A549 (cell line): ENCODE measurements at places on chromosomes 6 and 20. TPM values are rescaled to one million over a fixed set of nuclear protein-coding genes. Genes with fewer than 3 reads are reported as not detected.
A peak's percentile ranks its signal among the peaks of the same experiment; 100 is the strongest.

The C6orf132 gene
- polyA plus RNA-seq = 0.58 to 1.1 TPM (median 0.96 TPM) in 3 replicates

The HIVEP2 gene
- polyA plus RNA-seq = 1.8 to 2.3 TPM (median 2.2 TPM) in 3 replicates

The PTPRA gene
- 26.5 to 29.8 TPM (median 29.2 TPM) in 3 replicates for polyA plus RNA-seq

The LTB gene
- polyA plus RNA-seq = 0.14 to 0.57 TPM (median 0.33 TPM) in 3 replicates

The SAPCD1 gene
- 5.8 to 7.5 TPM (median 7.1 TPM) in 3 replicates for polyA plus RNA-seq

The MROH8 gene
- polyA plus RNA-seq = 1.3 to 1.8 TPM (median 1.4 TPM) in 3 replicates

The ASIP gene
- not detected in 3 replicates for polyA plus RNA-seq

The FAM83C gene
- 0.03 TPM in 1 of 3 replicates, not detected in the others for polyA plus RNA-seq

The MATN4 gene
- 0.05 to 0.08 TPM (median 0.05 TPM) in 3 replicates for polyA plus RNA-seq

The NMBR gene
- polyA plus RNA-seq = not detected in 3 replicates

The SLC22A3 gene
- 38.8 to 44.9 TPM (median 41.5 TPM) in 3 replicates for polyA plus RNA-seq

The TMEM151B gene
- polyA plus RNA-seq = 0.01 to 0.03 TPM in 2 of 3 replicates, not detected in the other

The FRK gene
- polyA plus RNA-seq = 1.7 to 2.2 TPM (median 2.1 TPM) in 3 replicates

The GPX5 gene
- polyA plus RNA-seq = not detected in 3 replicates

GRCh38 chr6:127578900-127579299 lies 1.9 kb downstream of the C6orf58 start:
- DNase-seq = no peak

DNA sequence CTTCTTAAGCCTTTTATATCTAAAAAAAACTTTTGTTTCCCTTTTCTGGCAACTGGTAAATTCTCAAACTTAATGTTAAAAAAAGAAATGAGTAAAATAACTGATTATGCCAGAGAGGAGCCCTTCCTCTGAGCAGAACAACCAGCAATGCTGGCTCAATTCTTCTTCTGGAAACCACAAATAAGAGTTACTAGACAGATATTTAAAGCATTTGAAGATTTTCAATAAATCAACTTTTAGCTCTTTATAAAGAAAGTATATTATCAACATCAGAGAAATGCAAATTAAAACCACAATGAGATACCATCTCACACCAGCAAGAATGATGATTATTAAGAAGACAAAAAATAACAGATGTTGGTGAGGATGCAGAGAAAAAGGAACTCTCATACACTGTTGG lies 61.1 kb upstream of the TCF21 start:
- DNase-seq = no peak

- DNase-seq = no peak
Measured at GRCh38 chr20:24588047-24588635, 118.7 kb downstream of the SYNDIG1 start.

DNA sequence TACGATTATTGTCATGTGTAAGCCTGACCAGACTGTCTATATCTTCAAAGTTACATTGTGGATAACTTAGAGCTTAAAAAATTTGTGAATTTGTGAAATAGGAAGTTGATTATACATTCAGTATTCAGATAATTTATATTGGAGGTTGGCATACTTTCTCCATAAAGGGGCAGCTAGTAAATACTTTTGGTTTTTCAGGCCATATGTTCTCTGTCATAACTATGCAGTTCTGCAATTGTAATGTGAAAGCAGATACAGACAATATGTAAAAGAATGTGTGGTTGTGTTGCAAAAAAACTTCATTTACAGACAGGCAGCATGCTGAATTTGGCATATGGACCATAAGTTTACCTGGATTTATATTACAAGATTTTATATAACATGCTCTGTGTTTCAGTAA lies 29.3 kb downstream of the HSF2 start:
- DNase-seq = no peak

- DNase-seq = no peak
Measured at GRCh38 chr6:121858310-121858709, 422.9 kb downstream of the GJA1 start.

DNA sequence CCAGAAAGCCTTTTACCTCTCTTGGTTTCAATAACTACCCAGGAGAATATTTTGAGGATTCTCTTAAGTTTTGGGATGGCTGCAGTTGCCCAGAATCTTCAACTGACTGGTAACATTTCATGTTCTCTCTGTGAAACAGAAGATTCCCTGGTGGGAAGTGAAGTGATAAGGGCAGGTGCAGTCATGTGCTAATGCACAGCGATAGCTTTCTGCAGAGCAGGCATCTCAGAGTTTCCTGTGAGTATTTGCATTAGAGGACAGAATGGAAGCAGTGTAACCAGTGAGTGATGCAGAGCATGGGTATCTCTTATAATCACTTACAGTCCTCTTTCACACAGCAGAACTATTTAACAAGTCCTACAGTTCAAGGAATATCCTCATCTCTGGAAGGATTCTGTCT lies 76.1 kb downstream of the HCRTR2 start:
- DNase-seq = no peak

DNA sequence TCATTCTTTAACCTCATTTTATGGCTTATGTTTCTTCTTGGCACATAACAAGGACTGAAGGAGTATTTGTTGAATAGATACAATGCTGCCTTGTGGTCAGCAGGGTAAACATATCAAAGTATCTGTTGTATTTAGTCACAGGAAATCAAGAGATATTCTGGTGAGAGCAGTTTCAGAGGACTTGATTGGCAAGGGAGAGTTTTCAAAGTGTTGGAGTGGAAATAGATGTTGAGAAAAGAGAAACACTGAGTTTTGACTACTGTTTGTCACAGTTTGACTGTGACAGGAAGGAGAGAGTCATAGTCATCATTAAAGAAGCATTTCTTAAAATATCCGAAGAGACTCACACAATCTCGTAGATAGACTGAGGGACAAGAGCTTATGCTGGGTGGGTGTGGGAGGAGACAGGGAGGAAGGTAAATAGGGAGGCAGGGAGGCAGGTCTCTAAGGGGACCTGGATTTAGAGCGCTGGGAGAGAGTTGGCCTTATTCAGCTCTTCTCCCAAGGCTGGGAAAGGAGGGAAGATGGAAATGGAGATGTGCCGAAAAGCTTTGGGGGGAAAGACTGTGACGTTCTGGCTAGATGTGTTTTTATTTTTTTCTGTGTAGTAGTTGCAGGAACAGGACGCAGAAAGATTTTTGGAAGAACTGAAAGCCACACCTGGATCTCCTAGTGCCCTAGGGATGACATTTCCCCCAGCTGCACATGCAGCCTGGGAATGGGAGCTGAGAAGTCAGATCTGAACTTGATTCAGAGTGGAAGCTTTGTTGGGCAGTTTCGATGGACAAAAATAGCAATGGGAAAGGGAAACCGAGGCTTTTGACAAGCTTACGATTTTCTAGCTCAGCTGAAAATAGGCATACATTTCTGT lies 65.0 kb upstream of the IFNGR1 start:
- DNase-seq = no peak

- DNase-seq = peak; percentile 38
Measured at GRCh38 chr6:125198398-125198937, 44.9 kb downstream of the TPD52L1 start.

DNA sequence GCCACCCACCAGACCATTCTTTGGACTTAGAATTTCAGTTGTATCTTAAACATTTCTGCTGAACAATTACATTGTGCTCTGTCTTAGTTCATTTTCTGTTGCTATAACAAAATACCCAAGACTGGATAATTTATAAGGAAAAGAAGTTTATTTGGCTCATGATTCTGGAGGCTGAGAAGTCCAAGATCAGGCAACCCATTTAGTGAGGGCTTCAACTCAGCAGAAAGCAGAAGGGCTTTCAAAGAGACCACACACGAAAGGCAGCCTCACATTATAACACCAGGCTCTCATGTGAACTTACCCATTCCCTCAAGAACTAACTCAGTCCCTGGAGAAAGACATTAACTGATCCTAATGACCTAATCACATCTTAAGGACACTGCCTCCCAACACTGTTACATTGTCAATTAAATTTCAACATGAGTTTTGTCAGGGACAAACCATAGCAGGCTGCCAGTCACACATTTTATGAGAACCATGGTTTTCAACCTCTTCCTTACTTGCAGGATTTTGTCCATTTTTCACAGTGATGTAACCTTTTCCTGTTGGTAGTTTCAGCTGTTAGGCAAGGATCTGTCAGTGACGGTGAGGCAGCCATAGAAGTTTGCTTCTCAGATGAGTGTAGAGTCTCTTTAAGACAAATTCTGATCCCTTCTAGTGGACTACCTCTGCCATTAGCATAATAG lies 399.6 kb upstream of the SOX4 start:
- no peak for DNase-seq

DNA sequence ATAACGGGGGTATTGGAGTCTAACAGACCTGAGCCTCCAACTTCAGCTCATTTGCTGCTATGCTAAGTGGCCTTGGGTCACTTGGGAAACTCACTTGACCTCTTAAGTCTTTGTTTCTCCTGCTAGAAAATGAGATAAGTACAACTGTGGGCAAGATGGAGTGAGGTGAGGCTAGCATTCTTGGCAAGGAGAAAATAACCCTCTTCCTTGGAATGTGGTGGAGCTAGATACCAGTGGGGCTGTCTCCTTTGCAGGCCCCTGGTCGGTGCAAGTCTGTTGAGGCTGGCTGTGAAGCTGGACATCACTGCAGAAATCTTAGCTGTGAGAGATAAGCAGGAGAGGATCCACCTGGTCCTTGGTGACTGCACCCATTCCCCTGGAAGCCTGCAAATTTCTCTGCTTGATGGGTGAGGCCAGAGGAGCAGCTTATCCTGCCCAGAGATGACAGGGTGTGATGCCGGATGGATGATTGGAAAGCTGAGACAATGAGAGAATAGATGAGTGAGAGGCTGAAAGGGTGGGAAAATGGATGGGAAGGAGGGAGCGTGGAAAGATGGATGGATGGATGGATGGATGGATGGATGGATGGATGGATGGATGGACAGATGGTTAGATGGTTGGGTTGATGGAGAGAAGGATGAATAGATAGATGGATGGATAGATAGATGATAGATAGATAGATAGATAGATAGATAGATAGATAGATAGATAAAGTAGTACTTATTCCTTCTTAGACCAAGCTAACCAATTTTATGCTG lies 4.4 kb downstream of the BPIFA1 start:
- DNase-seq = no peak

DNA sequence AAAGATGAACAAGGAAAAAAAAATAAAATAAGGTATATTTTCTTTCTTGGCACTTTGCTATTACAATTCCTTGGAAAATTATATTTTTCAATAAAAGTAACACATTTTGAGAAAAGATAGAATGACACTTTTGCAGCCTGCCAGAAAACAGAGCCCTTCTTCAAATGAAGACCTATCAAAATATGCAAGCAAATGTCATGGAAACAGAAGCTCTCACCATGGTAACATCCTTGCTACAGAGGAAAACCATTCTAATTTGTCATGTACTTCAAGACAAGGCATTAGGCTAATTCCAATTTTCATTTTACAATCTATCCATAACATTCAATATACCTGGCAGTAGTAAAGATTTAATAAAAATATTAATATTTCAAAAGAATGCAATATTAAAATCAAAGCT lies 177.9 kb downstream of the RNGTT start:
- DNase-seq = no peak

DNA sequence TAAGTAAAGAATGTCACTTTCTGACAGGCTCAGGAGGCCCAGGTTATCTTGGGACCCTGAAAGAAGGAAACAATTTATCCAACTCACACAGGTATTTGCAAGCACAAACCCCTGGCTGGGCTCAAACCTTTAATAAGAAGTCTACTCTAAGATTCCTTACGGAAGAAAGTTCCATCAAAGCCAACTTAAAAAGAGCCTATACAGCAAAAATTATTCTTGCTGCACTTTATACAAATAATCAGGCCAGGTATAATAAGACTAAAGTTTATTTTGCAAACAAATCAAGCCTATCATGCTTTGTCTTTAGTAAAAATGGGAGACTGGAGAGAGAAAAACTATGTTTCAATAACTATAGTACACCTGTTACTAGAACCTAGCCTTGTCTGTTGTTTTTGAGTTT lies 102.1 kb downstream of the DTNBP1 start:
- no peak for DNase-seq

DNA sequence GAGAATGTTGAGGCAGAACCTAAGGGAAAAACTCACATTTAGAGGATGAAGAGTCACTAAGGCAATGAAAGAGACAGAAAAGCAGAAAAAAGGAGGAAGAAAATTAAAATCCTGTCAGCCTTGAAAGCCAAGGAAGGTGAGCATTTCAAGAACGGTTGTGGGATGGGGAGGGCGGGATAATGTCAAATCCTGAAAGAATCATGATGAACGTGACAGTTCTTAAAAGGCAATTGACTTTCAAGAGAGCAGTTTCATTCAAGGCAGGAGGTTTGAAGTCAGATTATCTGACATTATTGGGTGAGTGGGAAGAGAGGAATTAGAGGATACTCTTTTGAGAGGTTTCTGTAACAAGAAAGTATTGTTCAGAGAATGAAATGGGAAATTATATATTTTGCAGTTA lies 284.5 kb downstream of the ADGRB3 start:
- DNase-seq = no peak

DNA sequence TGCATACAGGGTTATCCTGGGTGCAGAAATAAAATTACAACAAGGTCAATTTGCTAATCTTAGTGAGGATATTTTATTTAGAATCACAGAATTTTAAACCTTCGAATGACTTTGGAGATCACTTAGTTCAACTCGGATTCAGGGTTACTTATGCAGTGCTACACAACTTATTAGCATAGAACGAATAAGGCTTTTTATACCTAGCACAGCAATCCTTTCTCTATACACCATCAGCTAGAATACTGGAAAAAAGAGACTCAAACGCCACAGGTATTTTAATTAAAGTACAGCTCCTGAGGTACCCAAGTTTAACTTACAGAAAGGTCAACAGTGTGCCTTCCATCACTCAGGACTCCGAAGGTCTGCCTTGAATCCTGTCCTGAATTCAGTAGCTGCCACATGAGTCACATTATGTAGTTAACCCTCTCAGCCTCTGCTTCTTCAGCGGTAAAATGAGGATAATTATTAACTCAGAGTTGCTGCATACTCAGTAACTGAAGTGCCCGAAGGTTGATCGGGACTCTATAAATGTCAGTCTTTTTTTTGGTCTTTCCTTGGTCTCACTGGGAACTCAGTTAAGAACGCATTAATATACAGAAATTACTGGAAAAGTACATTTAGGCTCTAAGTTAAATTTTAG lies 6.0 kb upstream of the QKI start:
- peak; percentile 48 for DNase-seq

DNA sequence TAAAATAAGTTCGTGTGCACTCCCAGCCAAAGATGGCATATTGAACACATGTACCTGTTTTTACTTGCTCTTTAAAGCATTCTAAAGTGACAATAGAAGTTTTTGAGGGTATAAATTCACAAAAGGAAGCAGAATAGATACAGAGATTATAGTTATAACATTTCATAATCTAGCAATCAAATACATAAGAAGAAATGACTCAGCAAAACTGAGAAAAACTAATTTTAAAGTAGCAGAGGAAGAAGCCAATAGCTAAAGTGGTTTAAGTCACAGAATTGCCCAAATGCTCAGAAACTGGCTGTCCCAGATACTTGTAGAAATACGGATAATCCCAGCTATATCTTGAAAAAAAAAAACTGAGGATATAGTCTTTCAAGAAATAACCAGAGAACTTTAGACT lies 49.2 kb upstream of the TBC1D32 start:
- DNase-seq = no peak

GRCh38 chr20:3808544-3808943 lies 11.8 kb upstream of the AP5S1 start:
- DNase-seq = no peak

GRCh38 chr6:151001387-151002056 lies 136.0 kb downstream of the MTHFD1L start:
- DNase-seq = no peak

- DNase-seq = peak; percentile 74
Measured at GRCh38 chr20:38152621-38153221, 12.3 kb downstream of the TGM2 start.
